Upper lobe of left lung (tissue), 6 donors: ENCODE measurements at places on chromosomes 4 and X. TPM values are rescaled to one million over a fixed set of nuclear protein-coding genes. Genes with fewer than 3 reads are reported as not detected.

Gene LNX1
- total RNA-seq: 7.3 TPM

Gene ZGRF1
- total RNA-seq: 3.1 TPM

Gene ITIH6
- not detected for total RNA-seq

Gene DGAT2L6
- total RNA-seq: not detected

Gene PCDH10
- not detected for total RNA-seq

- H3K4me1 ChIP-seq: peaks cover 14% of the 10 kb centered on the region
- peak overlapping the region; percentile 89 for H3K27ac ChIP-seq
- no peaks in the 10 kb centered on the region for H3K36me3 ChIP-seq
- no peak for DNase-seq
- no peaks in the 10 kb centered on the region for H3K27me3 ChIP-seq
- peak overlapping the region; percentile 70 for H3K4me3 ChIP-seq
These were observed 379 bp downstream of the PDGFC start for GRCh38 chr4:156971165-156971675.

DNA sequence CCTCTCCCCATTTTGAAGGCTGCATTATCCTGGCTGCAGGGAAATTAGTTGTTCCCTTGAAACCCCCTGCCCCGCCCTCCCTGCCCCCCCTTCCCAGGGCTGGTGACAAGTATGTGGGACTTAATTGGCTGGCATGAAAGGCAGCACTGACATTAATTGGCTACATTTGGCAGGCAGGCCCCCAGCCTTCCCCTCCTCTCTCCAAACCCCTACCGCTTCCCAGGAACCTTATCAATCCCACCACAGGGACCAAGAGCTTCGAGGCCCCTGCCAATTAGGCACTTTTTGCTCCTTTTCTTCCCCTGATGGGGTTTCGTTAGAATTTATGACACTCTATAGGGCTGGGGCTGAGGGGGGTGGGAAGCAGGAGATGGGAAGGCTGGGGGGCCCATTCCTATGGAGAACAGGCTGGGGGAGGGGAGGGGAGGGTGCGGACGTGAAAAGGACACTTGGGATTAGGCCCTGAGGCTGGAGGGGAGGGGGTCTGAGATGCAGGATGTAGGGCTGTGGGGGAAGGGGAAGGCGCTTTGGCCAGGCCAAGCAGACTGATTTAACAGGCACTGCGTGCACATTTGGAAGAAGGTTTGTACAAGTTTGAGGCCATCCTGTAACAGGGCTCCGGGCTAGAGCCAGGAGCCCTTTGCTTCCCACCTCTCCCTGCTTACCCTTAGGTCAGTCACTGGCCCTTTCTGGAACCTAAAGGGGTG lies 52.2 kb downstream of the EFNB1 start:
- no peak overlapping the region for H3K4me3 ChIP-seq
- H3K27me3 ChIP-seq: no peaks in the 10 kb centered on the region
- no peak overlapping the region for H3K27ac ChIP-seq
- H3K4me1 ChIP-seq: no peaks in the 10 kb centered on the region

- H3K4me1 ChIP-seq: peaks cover 25% of the 10 kb centered on the region
- H3K36me3 ChIP-seq: no peaks in the 10 kb centered on the region
- peak; percentile 88 for DNase-seq
These were observed 7.5 kb downstream of the BCOR start for GRCh38 chrX:40090050-40090804.

- no peaks in the 10 kb centered on the region for H3K4me1 ChIP-seq
- peaks cover 10% of the 10 kb centered on the region for H3K36me3 ChIP-seq
- no peak for DNase-seq
- no peaks in the 10 kb centered on the region for H3K27me3 ChIP-seq
- H3K27ac ChIP-seq: no peak overlapping the region
- no peak overlapping the region for H3K4me3 ChIP-seq
These were observed 77.0 kb downstream of the PAPSS1 start for GRCh38 chr4:107643021-107643420.

DNA sequence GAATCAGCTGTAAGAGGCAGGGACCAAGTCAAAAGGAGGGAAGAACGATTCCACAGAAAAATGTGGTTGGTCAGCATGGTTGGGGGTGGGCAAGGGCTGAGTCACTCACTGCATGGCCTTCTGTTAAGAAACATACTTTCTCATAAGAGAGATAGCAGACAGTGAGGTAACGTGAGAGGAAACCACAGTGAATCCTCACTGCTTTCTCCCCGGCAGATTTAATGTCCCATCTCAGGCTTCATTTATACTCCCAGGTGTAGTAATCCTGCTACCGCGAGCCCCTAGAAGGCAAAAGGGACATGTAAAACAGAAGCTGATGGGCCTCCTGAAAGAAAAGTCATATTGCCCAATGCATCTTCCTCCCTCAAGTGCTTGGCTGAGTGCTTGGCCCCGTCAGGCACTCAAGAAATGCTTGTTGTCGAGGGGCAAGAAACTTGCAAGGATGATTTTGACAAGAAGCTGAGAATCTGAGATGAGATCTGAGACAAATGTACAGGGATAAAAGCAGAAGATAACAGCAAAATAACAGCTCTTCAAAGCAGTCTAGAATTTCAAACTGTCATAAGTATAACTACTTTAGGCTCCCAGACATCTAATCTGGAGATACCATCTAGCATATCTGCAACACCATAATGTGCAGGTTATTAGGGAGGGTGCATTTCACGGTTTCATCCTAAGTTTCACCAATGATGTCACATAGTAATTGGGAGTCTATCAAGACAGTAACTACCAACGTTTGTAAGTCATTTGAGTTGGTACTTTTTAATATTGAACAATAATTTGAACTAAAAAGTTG lies 40.2 kb downstream of the SH3KBP1 start:
- no peaks in the 10 kb centered on the region for H3K36me3 ChIP-seq
- H3K4me3 ChIP-seq: no peak overlapping the region
- H3K27ac ChIP-seq: no peak overlapping the region
- H3K4me1 ChIP-seq: peaks cover 4% of the 10 kb centered on the region
- no peak for DNase-seq
- no peaks in the 10 kb centered on the region for H3K27me3 ChIP-seq

DNA sequence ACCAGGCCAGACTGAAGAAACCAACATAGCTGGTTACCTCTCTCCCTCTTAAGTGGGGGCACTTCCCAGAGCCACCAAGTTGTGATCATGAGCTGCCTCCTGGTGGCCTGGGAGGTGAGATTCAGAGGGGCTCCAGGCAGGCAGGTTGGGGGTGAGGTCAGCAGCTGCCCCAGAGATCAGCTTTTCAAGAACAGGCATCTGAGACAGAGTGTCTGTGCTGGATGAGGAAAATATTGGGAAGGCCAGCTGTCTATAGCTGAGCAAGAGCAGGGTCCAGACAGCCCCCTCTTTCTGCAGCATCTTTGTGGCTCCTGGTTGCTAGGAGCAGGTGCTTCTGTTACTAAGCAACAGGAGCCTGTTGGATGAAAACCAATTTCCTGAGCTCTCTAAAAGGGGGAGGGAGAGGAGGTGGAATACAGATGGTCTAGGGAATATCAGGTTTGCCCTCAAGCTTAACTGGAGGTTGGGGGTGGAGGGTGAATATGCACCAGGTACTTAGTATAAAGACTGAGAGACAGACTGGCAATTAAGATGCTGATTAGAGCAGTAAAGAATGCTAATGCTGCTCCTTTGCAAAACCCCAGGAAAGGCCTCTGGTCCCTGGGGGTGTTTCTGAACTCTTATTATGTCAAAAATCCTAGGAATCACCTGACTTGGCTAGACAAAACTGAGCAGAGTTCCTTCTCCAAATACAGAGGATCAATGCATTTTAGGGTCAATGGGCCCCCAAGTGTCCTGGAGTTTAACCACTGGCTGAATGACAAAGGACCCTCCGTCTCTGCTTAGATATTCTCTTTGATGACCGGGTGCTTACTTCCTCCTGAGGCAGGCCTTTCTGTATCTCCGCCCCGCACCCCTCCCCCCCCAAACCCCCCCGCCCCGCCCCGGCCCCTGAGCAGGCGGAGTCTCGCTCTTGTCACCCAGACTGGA lies 21.4 kb downstream of the ZCCHC13 start:
- no peak overlapping the region for H3K4me3 ChIP-seq
- H3K36me3 ChIP-seq: no peaks in the 10 kb centered on the region
- DNase-seq: no peak
- H3K4me1 ChIP-seq: no peaks in the 10 kb centered on the region

GRCh38 chr4:99411041-99411440 lies 24.1 kb downstream of the ADH7 start:
- no peaks in the 10 kb centered on the region for H3K27me3 ChIP-seq
- no peak for DNase-seq
- no peaks in the 10 kb centered on the region for H3K36me3 ChIP-seq
- no peaks in the 10 kb centered on the region for H3K4me1 ChIP-seq

DNA sequence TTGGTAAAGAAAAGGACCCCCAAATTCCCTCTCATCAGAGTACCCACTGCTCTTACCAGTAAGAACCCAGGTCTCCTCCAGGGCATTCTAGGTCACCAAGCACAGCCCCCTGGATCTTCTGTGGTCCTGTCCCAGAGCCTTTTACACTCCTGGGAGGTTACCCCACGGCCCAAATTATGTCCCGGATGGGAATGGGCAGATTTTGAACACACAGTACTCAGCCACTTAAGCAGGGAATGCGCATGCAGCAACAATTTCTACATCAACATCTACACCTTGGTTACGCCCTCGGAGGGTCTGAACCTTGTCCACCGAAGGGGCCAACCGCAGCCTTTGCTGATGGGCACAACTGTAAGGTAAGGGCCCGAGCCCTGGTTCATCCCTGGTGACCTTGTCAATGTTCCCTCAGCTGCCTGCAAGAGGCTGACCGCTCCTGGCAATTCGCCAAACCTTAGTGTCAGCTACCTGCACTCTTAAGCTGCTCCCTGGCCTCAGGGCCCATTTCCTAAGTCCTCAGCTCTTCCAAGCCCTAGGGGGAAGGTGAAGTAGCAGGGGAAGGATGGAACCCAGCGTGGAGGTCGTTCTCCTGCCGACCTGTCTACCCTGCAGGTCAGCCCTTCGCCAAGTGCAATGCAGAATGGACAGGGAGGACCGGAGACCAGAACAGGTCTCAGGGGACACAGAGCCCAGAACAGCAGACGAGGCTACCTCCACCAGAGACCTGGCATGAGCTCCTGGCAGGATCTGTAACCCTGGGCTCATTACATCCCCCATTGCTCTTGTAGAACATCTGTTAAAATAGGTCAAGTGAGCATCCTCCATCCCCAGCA lies 5.9 kb downstream of the TIMP1 start:
- no peaks in the 10 kb centered on the region for H3K4me1 ChIP-seq
- no peak overlapping the region for H3K27ac ChIP-seq
- H3K27me3 ChIP-seq: no peaks in the 10 kb centered on the region
- DNase-seq: no peak
- H3K4me3 ChIP-seq: no peak overlapping the region
- no peaks in the 10 kb centered on the region for H3K36me3 ChIP-seq

GRCh38 chr4:6742989-6743388 lies 27.0 kb downstream of the BLOC1S4 start:
- no peak overlapping the region for H3K27ac ChIP-seq
- H3K4me3 ChIP-seq: no peak overlapping the region
- H3K27me3 ChIP-seq: no peaks in the 10 kb centered on the region
- no peaks in the 10 kb centered on the region for H3K36me3 ChIP-seq
- H3K4me1 ChIP-seq: peaks cover 14% of the 10 kb centered on the region
- DNase-seq: no peak

GRCh38 chr4:16909281-16909680 lies 10.8 kb upstream of the LDB2 start:
- H3K36me3 ChIP-seq: no peaks in the 10 kb centered on the region
- no peak for DNase-seq
- H3K27ac ChIP-seq: no peak overlapping the region
- H3K4me1 ChIP-seq: no peaks in the 10 kb centered on the region
- no peak overlapping the region for H3K4me3 ChIP-seq

- no peak overlapping the region for H3K27ac ChIP-seq
- H3K27me3 ChIP-seq: no peaks in the 10 kb centered on the region
- no peak overlapping the region for H3K4me3 ChIP-seq
- no peaks in the 10 kb centered on the region for H3K4me1 ChIP-seq
These were observed 40.9 kb upstream of the NYX start for GRCh38 chrX:41406201-41406600.

- H3K27ac ChIP-seq: no peak overlapping the region
- no peak for DNase-seq
- H3K36me3 ChIP-seq: no peaks in the 10 kb centered on the region
- no peak overlapping the region for H3K4me3 ChIP-seq
- no peaks in the 10 kb centered on the region for H3K4me1 ChIP-seq
- no peaks in the 10 kb centered on the region for H3K27me3 ChIP-seq
These were observed 38.0 kb upstream of the GRID2 start for GRCh38 chr4:92265798-92266197.

DNA sequence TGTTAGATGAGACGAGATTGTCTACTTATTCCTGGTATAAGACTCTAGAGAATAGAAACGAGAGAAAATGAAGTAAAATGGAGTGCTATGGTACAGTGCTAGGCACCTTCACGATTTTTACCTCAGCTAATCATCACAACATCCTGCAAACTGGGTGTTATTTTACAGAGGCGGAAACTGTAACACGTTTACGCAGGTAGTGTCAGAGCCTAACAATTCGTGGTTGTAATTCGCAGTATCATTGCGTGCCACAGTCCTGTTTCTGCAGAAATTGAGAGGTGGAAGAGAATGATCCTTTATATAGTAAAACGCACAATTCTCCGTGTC lies 383 bp upstream of the TBC1D19 start:
- H3K4me1 ChIP-seq: no peaks in the 10 kb centered on the region
- H3K36me3 ChIP-seq: no peaks in the 10 kb centered on the region
- no peak for DNase-seq
- peak overlapping the region; percentile 76 for H3K4me3 ChIP-seq
- H3K27ac ChIP-seq: peak overlapping the region; percentile 85
- H3K27me3 ChIP-seq: no peaks in the 10 kb centered on the region

- no peak overlapping the region for H3K4me3 ChIP-seq
- no peaks in the 10 kb centered on the region for H3K4me1 ChIP-seq
- peaks cover 15% of the 10 kb centered on the region for H3K36me3 ChIP-seq
These were observed 42.7 kb upstream of the ZCCHC12 start for GRCh38 chrX:118780911-118781310.

DNA sequence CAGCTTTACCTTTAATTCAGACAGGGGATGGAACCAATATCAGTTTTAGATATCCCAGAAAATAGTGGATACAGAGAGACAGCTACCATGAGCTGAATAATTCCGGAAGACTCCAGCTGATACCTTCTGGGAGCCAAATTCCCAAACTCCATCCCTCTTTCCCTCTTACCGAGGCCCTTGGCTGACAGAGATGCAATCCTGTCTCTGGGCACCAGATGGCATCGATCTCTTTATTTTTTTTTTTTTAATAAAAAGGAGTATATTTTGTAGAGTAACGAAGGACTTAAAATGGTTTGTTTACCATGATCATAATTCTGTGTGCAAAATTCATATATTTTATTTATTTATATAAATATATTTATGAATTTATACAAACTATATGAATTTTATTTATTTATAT lies 31.0 kb downstream of the RAB40A start:
- no peak overlapping the region for H3K27ac ChIP-seq
- H3K4me1 ChIP-seq: no peaks in the 10 kb centered on the region
- H3K27me3 ChIP-seq: no peaks in the 10 kb centered on the region
